ENCODE measurements at places on chromosomes 3 and 15.

DNA sequence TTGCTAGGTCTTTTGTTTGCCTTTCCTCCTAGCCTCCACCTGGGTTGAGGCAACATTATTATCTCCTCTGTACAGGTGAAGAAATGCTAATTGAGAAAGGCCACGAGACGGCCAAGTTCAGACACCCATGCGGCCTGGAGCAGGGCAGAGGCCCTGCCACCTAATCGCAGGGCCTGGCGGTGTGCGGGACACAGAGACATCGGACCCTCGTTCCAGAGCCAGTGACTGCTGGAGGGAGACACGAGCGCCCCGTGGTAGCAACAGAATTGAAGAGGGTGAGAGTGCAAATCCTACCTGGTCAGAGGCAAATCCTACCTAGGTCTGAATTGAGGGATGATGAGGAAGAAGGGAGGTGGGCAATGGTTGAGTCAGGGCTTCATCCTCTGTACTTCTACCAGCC lies 113.8 kb upstream of the MEF2A start:
- no peak for DNase-seq

DNA sequence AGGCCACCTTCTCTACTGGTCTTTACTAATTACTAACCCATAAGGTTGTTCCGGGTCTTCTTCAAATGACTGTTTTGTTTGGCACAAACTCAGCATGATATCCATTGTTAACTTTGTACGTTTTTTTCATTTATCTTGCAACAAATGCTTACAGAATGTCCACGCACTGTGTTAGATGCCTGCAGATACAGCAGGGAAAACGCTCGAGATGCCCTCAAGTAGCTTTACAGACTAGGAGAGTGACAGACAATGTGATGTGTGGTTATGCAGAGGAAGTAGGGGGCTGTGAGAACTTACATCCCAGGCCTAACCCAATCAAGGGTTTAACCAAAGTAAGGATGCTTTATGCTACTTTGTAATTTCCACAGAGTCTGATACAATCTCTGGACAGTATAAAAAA lies 949 bp upstream of the RFC4 start:
- DNase-seq = no peak

GRCh38 chr15:85443046-85443445 lies 62.6 kb downstream of the AKAP13 start:
- no peak for DNase-seq

DNA sequence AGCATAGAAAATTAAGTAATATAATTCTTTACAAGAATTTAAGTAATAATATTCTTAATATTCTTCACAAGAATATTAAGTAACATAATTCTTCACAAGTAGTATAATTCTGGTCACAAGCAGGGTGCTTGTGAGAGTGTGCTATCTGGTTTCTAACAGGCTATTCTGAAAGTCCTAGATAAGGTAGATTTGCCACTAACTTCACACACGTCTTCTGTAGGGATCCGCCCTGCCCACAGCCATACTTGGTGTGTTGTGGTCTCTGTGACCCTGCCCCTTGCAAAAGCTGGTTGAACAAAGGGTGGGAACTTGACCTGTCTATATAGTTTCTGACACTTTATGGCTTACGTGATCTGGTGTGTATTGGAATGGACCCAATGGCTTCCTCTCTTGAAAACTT lies 253.4 kb upstream of the MDFIC2 start:
- DNase-seq = no peak

GRCh38 chr15:29736012-29736743 lies 86.1 kb downstream of the TJP1 start:
- DNase-seq = no peak

DNA sequence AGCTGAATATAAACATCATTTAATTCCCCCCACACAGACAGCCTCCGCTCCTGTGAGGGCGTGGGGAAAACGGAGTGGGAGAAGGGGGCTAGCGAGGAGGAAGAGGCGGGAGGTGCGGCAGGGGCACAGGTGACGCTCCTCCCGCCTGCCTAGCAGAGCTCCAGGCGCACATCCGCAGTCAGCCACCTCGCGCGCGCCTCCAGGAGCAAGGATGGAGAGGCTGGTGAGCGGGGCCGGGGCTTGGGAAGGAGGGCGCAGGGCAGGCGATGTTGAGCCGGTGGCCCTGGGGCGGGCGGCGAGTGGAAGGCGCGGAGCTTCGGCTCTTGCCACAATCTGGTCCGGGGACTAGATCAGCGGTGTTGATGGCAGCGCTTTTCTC lies at the start of gene CD200:
CD200 (plus strand) TSS at position 155 of the 379 bp plus-strand sequence; CDS start at position 212, 57 bp downstream.
- DNase-seq = no peak

- DNase-seq = no peak
These were observed 68.5 kb downstream of the KCNH8 start for GRCh38 chr3:19216669-19217337.

DNA sequence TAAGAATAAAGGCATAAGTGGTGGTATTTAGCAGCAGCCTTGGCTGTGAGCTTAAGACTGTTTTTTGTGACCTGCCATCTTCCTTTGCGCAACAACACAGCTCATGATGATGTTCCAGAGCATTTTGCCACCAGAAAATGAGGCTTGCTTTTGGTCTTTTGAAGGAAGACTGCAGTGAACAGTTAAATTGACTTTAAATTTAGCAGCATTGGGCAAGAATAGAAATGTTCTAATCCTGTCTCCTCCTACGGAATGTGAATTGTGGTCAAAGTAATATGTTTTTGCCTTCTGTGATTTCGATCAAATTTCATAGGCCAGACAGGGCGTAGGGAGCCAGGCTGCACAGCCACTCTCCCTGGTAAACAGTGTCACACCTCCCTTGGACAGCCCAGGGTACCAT lies 460.7 kb upstream of the RASGRP1 start:
- DNase-seq = no peak

GRCh38 chr3:146655333-146655996 lies 50.3 kb upstream of the PLSCR5 start:
- no peak for DNase-seq

DNA sequence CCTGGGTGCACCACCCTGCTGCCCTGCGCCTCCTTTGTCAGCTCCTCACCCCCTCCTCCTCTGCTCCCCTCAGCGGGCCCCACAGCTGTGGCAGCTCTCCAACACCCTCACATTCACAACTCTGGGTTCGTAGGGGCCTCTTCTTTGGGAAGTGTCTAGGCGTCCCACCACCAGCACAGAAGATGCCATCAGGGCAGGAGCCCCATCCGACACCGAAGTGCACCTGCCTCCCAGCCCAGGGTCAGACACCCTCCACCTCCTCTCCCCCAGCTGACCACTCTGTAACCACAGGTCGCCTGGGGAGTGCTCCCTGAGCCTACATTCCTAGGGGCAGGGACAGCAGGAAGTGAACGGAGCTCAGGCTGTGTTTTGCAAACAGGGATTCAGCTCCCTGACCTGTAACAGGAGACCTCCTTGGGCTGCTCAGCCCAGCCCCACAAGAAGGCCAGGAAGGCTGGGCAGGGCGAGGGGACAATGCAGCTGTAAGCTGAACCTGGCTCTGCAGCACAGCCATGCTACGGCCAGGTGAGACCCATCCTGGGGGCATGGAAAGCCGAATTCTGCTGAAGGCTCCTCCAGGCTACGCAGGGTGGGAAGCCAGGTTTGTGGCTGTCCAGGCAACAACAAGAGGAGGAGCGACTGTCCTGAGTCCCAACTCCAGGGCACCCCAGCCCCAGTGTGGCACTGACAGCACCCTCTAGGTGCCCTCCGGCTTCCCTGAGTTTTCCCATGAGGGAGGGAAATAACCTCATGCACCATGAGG lies 269.0 kb downstream of the GOLGA6L6 start:
- DNase-seq = no peak

GRCh38 chr3:189353988-189354889 lies 182.5 kb downstream of the TPRG1 start:
- no peak for DNase-seq

- DNase-seq = no peak
These were observed 354.5 kb downstream of the OCA2 start for GRCh38 chr15:27744641-27745040.

GRCh38 chr3:46395766-46396530 lies 10.9 kb downstream of the CCR5AS start:
- DNase-seq = no peak

- DNase-seq = no peak
These were observed 6.8 kb upstream of the TRH start for GRCh38 chr3:129967761-129968160.

DNA sequence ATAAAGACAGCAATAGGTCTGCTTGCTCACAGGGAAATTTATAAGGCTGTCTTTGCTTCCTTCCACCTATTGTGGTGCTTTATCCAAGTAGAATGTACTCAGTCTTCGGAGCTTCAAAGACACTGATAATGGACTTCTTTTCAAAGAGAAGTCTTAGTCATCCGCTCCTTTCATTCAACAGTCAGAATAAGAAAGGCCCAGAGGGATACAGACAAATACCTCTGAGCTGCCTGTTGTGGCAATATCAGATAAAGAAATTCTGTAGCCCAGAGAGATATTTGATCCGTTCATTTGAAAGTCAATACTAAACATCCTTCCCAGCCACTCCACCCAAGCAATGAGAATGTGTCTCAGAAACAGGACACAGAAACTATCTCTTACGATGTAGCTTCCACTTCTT lies 110.0 kb downstream of the FHIT start:
- no peak for DNase-seq

- DNase-seq = no peak
These were observed 86.2 kb downstream of the RFTN1 start for GRCh38 chr3:16427103-16427965.

DNA sequence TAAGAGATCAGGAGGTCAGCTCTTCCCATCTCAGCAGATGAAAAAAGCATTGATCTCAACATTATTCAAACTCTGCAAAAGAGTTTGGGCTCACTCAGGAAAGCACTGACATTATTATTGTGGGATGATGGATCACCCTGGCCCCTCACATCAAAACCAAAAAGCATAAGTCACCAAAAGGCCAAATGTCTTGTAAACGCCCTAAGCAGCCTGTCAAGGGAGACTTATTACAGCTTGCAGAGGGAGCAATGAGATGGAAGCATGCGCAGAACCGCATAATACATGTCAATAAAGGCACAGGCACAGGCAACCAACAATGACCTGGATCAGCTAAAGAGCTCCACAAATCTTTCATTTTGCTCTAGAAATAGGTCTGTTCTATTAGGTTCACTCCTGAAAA lies 4.6 kb downstream of the FSIP1 start:
- DNase-seq = no peak

GRCh38 chr15:81337713-81338157 lies 13.8 kb upstream of the STARD5 start:
- DNase-seq = no peak

DNA sequence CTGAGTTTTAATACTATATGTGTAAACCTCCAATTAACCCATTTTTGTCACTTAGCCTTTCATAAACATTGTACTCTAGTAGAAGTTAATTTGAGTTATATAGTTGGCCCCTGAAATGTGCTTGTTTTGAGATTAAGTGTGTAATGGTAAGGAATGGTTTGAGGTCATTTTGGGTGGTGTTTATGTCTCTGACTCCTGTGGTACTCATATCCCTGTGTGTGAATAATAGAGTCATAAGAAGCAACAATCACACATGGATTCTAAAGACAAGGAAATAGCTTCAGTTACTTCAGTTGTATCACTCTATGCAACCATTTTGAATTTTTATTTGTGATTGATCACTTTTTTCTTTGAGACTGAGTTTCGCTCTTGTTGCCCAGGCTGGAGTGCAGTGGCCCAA lies 408.5 kb downstream of the MFSD1 start:
- no peak for DNase-seq
